Bronchial epithelial cell (primary cell): ENCODE measurements at places on chromosomes 2 and 18. TPM values are rescaled to one million over a fixed set of nuclear protein-coding genes. Genes with fewer than 3 reads are reported as not detected.

The CCDC68 gene
- total RNA-seq: 3.5 and 4.2 TPM in 2 replicates

The TMEM163 gene
- total RNA-seq: not detected in 2 replicates

GRCh38 chr2:210577263-210578071, 21.1 kb downstream of the CPS1 start:
- DNase-seq: peak; percentile 60

GRCh38 chr18:48020337-48021250, 90.1 kb upstream of the SMAD2 start:
- DNase-seq: no peak

DNA sequence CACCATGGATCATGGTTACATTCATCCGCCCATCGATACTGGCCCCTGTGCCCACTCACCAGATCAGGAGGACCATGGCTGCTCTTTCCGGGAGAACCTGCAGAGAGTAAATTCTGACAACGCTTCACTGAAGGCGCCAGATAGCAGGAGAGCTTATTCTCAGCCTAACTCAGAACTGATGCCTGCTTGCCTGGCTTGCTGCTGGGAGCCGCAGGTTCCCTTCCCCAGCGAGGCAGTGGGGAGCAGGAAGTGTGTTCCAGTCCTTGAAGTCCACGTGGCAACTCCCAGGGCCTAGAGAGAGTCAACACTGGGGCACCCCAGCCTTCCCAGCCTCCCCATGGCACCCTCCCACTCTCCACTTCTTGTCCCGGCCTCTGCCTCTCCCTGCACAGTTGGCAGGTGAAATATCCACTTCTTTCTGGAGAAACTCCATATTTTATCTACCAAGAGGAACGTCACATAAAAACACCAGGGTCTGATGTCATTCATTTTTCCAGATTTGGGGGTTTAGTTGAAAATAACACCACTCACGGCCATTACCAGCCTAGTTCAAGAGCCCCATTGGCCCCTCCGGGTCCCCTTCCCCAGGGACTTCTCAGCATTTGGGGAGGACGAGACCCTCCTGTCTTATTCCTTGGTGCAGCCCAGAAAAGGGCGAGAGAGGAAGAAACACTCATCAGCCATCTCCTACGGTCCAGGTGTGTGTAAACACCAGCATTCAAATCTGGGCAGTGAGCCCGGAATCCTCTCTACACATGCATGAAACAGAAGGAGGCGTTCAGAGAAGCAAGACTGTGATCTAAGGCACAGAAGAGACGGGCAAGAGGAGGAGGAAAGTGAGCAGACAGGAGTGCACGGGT, 3.5 kb upstream of the TUBB6 start:
- DNase-seq: peak; percentile 90

GRCh38 chr2:69789175-69789721, 40.2 kb upstream of the GMCL1 start:
- no peak for DNase-seq

- no peak for DNase-seq
Observed at GRCh38 chr2:72964146-72964525, 46.8 kb downstream of the EMX1 start.

DNA sequence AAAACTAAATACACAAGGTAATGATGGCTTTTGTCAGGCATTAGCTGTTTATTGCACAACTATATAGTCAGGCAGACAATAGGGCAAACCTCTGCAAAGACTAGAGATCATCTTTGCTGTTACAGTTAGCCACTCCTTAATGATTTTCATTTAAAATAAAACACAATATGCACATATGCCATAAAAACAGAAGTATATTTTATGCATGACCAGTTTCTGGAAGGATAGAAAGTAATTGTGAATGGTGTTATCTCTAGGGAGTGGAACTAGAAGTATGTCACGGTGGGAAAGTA, 102.0 kb downstream of the CHN1 start:
- no peak for DNase-seq
